ENCODE measurements at places on chromosomes 6 and 20. TPM values are rescaled to one million over a fixed set of nuclear protein-coding genes. Genes with fewer than 3 reads are reported as not detected.

DNA sequence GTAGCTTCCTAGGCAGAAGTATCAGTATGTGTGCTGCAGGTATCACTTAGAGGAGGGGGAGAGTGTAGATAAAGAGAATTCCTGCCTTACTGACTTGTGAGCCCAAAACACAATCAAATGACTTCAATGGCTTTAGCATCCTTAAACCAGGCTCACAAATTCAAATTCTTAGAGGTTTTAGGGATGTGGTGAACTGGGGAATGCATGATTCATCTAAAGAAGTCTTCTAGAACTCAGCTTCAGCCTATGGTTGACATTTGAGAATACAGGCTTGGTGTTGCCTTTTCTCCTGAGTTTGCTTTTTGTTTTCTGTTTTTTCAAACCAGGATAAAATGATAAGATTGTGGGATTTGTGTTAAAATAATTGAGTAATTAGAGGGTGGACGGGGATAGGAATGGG is 14.4 kb downstream of the SNRPC start:
- no peak for DNase-seq

DNA sequence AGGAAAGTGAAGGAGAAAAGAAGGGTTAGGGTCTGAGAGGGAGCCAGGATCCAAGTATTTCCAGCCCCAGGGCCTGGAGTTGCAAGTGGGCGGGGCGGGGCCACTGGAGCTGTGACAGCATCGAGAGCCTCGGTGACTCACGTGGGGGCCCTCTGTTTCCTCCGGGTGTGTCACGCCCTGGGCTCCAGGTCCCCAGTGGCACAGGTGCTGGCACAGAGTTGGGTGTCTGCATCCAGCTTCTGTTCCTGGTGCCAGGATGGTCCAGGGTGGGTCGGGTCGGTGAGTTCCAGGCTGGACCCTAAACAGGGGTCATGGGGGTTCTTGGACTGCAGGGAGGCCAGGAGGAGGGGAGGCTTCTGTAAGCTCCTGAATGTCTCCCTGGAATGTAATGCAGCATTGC is 16.7 kb downstream of the RAET1L start:
- DNase-seq: no peak

DNA sequence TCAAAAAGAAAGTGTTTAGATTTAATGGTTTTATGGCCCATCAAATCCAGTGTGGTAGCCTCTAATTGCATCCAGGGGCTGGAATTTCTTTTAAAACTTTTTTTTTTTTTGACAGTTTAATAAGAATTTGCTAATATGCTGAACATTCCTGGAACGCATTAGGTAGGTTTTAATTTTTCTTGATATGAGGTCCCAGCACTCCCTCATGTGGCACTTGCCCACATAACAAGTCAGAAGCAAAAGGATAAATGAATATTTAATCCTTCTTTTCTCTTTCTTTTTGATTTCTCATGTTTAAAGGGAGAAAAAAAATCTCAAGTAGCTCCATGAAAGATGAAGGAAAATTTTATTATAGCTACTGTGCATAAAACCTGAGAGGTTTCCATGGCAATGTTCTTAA is 13.5 kb downstream of the HAO1 start:
- no peak for DNase-seq

Gene COL12A1
- 29.7 TPM for total RNA-seq

Gene TMEM244
- not detected for total RNA-seq

Gene KIF25
- total RNA-seq: not detected

Gene CLVS2
- not detected for total RNA-seq

Data from right atrium auricular region (tissue), 2 donors.